Fibroblast of pulmonary artery (primary cell): ENCODE measurements at places on chromosomes 12 and 14.

DNA sequence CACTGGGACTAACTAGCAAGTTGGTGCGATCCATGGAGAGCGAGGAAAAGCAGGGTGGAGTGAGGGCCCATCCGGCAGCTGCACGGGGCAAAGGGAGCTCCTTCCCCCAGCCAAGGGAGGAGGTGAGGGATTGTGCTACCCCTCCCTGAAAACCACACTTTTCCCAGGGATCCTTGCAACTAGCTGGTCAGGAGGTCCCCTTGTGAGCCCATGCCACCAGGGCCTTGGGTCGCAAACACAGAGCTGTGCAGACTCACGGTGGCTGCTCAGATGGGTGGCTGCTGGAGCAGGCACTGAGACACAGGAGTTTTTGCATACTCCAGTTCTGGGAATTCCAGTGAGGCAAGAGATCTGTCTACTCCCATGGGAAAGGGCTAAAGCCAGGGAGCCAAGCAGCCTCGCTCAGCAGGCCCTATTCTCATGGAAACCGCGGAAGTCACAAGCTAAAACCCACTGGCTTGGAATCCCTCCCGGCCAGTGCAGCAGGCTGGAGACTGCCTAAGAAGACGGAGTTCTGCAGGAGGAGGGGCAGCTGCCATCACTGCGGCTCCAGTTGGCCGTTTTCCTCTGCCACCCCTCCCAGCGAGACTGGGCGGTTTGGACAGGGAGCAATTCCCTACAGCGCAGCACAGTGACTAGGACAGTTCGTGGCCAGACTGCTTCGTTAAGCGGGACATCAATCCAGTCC, 10.9 kb upstream of the ZNF705A start:
- peak; percentile 92 for DNase-seq

DNA sequence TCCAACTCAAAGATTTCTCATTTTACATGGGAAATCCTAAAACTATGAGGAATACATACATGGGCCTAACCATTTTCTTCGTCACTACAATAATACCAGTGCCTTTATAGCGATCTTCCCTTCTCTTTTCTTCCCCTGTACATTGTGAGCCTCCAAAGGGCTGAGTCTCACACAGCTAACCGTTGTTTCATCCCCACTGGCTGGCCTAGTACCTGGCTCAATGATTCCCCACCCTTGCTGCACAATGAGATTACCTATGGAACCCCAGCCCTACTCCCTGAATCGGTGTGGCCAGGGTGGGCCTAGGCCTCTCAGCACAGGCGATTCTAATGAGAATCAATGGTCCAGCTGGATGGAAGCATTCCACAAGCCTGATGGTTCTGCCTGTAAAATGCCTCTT, 16.1 kb downstream of the PPTC7 start:
- DNase-seq, result no peak

DNA sequence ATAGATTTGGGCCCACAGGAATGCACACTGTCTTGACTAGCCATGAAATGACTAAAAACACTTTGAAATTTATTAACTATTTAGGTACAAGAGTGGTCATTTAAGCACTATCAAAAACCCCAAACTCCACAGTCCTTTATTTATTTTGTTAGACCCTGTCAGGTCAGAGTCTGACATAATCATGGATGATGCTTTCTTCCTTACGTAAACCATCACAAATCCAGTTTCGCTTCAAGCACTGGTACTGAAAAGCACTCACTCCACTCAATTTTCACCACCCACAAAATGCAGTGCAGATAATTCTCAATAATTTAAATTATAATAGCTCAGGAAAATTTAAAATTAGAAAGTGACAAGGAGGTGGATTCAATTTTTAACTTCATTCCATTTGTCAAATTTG, 25.8 kb downstream of the PPP2R5E start:
- no peak for DNase-seq

GRCh38 chr14:94598816-94599655, 13.2 kb upstream of the SERPINA3 start:
- peak; percentile 99 for DNase-seq

- no peak for DNase-seq
Measured at GRCh38 chr12:113748707-113749432, 217.3 kb downstream of the RBM19 start.

GRCh38 chr12:79183003-79183402, 318.4 kb downstream of the SYT1 start:
- no peak for DNase-seq

DNA sequence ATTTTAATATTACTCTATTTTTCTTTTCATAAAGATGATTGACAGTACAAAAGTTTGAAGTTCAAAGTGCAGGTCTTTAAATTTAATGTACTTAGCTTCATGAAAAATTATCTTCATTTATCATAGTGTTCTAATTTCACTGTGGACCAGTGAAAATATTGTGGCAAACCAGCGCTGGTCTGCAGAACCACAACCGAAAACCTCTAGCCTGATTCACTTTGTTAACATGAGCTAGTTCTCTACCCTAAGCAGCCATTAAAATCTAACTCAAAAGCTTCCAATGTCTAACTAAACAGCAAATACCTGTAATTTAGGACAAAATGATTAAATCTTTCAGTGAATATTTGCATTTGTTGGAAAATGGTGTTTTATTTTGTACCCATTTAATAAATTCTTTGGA, 161.1 kb upstream of the TMTC2 start:
- no peak for DNase-seq

- no peak for DNase-seq
Measured at GRCh38 chr12:121455766-121456420, 56.0 kb downstream of the RNF34 start.

- peak; percentile 82 for DNase-seq
Measured at GRCh38 chr14:73173092-73173735, 36.9 kb downstream of the PSEN1 start.

DNA sequence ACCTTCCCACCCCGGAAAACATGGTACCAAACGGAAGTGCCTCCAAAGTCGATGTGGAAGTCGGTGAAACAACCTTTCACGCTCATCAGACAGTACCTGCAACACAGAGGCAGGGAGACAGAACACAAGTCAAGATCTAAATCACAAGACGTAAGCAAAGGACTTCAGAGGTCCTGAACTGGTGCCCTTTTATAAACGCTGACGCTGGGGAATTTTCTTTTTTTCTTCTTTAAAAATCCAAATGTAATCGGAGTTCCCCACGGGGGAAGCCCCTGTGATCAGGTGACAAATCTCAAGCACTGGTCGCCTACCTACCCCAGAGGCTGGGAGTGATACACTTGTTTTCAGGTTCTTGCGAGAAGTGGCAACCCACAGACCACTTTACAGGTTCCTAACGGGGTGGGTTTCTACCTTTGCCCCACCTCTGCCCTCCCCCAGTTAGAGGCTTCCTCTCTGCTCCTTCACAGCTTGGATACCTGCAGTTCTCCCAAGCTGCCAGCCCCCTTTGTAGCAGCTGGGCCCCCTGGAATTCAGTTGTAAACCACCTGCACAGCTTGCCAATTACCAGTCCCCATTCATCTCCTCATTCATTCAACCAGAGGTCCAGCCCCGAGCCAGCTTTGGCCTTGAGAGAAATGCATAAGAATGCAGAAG, 46.2 kb downstream of the KDM2B start:
- DNase-seq, result no peak

- peak; percentile 96 for DNase-seq
Measured at GRCh38 chr14:35384455-35385041, 20.0 kb downstream of the NFKBIA start.

DNA sequence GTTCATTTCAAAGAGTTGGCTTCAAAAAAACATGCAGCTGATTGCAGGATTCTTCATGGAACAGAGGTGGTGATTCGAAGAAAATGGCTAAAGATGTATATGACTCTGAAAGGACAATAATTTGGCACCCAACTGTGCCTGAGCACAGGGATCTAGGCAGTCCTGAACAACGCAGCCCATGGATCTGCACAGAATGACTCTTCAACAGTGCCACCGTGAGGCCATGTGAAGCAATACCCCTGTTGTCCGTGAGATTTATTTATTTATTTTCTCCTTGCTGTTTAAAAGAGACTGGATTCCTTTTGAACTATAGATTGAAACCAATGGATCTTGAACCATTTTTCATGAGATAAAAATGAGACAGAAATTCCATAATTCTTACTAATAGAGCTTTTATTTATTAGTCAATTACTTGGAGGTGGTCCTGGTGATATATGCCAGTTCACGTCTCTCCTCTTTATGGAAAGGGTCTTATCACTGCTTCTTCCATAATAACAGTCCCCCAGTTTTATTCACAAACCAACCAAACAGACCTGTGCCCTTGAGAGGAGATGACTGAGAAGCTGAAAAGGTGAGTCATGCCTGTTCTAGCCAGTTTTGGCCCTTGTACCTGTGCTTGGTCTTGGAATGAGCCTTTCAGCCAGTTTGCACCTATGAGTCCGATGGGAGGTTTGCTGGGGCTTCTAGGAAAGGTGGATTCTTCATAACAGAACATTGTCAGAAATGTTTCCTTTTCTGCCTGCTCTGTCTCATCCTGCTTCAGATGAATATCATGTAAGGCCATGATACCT, 1598.3 kb downstream of the AACS start:
- DNase-seq, result peak; percentile 49

DNA sequence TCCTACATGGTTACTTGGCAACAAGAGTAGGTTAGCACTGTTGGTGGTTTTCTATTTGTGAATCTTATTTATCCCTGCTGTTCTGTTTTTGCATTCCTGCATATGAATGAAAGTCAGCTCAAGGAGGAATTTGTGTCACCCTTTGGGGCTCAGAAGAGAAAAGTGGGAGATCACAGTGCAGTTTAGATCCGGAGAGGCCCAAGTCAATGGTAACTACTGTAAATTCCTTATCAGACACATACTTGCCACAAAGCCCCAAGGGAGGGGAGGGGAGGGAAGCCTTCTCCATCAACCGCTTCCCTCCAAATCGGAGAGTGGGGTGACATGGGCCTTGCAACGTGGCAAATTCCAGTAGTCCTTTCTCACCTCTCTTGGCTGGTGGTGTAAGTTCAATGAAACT, 15.0 kb downstream of the GSG1 start:
- DNase-seq, result no peak

DNA sequence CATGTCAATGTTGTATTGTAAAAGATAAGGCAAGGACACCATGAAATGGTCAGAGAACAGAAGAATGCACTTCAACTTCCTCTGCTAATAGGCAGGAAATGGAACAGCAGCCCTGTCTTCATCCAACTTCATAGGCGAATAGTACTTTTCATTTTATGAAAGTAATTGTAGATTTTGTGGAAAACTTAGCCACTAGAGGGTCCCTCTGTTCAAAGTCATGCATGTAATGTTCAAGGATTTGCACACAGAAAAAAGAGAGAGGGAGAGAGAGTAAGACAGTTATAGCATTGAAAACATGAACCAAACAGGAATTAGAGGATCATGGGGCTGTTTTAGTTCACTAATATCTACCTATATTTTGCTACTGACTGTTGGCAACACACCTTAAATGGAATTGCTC, 172.2 kb downstream of the FLRT2 start:
- no peak for DNase-seq

- no peak for DNase-seq
Measured at GRCh38 chr14:68643673-68644072, 149.2 kb downstream of the ZFP36L1 start.

GRCh38 chr14:60089221-60089620, 2.5 kb upstream of the PCNX4 start:
- DNase-seq, result no peak
